ENCODE measurements at places on chromosomes 5 and 9.

GRCh38 chr5:76289692-76290091 is 113.4 kb upstream of the IQGAP2 start:
- no peak for DNase-seq

DNA sequence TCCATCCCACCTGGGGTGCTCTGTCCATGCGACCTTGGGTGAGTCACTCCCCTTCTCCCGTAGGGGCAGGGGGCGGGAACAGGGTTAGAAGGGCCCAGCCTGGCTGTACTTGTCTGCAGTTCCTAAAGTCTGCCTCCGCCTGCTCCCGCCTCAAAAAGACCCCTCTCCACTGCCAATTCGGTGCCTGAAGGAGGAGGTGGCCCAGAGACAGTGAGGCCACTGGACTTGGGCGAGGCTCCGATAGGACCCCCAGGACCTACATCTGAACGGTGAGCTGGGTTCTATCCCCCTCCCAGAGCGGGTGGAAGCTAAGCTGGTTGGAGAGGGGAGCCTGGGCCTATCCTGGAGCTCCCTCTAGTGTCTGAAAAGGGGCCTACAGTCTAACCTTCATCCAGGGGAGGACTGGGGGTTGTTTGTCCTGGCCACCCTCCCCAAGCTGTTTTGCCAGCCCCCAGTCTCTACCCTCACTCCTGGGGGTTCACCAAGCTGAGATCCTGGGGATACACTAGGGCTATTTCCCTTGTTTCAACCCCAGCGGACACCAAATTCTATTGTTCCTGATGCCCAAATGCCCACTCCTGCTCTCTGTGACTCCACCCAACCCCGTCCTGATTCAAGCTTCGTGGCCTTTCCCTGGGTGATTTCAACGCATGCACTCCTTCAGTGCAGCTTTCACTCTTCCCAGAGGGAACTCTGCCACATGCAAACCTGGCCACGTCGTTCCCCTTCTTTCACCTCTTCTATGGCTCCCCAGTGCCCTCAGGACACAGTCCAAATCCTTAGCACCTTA is 6.1 kb upstream of the CRB2 start:
- DNase-seq = peak; percentile 21

- DNase-seq = no peak
These were observed 53.1 kb downstream of the PDCD1LG2 start for GRCh38 chr9:5563417-5563815.

DNA sequence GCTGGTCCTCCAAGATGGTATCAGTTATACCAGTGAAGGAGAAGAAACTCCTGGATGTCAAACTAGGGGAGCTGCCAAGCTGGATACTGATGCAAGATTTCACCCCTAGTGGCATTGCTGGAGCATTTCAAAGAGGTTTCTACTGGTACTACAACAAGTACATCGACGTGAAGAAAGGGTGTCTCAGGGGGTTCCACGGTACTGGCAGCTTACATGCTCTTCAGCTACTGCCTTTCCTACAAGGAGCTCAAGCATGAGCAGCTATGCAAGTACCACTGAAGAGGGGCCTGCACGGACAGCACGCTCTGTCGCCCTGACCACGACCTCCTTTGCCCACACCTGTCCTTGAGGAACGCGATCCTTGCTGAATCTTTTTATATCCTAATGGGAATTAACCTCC is 19.5 kb downstream of the ACTL7B start:
- no peak for DNase-seq

DNA sequence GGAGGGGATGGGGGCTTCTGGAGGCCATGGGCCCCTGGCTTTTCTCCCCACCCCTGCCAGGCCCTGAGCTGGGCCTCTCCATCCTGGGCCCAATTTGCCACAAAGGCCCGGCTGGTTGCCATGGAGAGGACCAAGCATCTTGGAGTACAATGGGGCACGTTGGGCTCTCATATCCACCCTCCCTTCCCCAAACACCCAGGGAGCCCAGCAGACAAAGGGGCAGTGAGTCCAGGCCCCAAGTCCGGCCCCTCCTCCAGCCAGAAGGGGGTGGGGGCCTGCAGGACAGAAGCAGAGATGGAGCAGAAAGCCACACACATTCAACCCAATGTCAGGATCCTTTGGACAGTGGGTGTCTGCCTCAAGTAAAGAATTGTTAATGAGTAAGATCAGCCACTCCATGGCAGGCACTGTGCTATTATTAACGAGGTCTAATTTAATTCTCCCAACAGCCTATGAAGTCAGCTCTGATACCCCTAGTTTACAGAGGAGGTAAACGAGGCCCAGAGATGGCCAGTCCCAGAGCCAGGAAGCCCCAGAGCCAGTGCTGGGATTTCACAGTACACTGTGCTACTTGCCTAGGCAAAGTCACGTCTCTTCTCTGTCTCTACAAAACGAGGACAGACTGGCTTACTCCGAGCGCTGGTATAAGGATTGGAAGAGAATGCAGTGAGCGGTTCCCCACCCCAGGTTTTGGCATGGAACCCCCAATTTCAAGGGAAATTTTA is 2.3 kb downstream of the CRB2 start:
- no peak for DNase-seq

GRCh38 chr5:89270901-89271300 is 387.9 kb upstream of the MEF2C start:
- no peak for DNase-seq

GRCh38 chr9:108057421-108058134 is 568.0 kb upstream of the KLF4 start:
- DNase-seq = no peak

DNA sequence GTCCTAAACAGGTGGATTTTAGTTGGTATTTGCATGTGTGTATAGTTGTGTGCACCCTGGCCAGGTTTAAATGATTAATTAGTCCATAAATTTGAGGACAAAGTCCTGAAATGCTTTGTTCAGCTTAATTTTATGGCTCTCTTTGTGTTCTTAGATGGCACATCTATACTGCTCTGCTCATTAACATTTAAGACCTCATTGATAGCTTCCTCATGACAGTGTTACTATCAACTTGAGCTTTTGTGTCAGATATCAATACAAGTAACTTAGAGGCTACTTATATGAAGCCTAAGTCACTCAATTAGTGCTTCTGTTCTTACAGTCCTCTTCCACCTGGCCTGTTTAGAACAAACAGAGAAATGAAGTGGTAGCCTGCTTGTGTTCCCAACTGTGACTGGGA is 240.9 kb downstream of the TRPM3 start:
- no peak for DNase-seq

- no peak for DNase-seq
These were observed 137.1 kb downstream of the GABRB2 start for GRCh38 chr5:161409471-161409870.

DNA sequence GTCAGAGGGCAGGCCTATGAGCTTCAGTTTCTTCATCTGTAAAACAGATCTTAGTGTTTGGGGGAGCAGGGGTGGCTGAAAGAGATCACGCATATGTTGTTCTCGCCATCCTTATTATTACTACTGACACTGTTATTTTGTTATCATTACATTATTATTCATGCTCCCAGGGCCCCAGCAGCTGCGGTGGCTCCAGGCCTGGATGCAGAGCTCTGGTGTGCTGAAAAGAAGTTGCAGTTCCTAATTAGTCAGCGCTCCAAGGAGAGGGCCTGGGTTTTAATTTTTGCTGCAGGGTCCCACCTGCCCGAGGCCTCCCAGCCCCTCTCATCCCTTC is 19.5 kb downstream of the CXXC5 start:
- DNase-seq = no peak

DNA sequence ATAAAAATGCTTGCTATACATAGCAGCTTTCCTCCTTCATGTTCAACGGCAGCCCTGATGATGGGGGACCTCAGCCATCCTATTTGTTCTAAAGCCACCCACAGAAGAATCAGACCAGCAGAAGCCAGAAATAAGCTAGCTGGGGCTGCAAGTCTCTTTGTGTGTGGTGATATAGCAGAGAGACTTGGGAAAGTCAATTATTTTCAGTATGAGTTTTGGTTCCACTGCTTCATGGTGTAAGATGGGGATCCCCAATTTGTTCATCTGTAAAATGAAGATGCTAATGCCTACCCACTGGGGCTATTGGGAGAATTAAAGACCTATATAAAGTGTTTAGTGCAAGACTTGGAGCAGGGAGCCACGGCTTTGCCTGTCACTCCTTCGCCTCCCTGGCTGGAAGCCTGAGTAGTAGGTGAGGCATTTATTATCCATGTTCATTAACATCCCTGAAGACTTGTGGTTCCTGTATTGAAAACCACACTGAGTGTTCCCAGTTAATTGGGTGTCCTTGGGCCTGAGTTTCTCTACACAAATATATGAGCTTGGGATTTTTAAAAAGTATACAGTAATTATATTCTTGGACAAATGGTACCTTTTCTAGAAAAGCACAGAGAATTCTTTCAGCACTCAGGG is 210.1 kb upstream of the SLC24A2 start:
- no peak for DNase-seq

DNA sequence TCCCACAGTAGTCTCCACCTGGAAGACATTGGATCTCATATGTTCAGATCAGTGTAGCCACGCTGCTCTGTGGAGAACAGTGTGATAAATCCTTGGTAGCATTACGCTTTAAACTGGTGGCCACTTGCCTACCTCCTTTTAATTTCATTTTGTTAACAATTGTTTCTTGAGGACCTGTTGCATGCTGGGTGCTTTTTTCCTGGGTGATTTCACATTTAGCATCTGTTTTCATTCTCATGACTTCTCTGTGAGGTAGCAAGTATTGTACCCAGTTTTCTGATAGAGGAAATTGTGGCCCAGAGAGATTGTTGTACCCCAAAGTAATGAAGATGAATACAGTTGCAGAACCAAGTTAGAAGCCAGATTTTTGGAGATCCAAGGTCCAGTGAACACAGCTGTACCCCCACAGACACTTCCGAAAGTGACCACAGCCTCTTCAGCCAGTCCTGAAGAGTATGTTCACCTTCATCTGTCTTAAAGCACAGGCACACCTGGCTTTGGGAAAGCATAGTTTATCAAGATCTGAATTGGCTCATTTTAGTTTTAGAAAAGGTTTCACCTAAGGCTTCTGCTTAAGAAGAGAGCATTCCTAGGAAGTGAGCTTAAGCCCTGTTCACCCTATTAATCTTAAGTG is 75.2 kb downstream of the F2RL2 start:
- no peak for DNase-seq

- DNase-seq = no peak
These were observed 54.4 kb upstream of the CTSL start for GRCh38 chr9:87671478-87671877.

GRCh38 chr5:1054799-1055775 is 46.5 kb downstream of the NKD2 start:
- no peak for DNase-seq

DNA sequence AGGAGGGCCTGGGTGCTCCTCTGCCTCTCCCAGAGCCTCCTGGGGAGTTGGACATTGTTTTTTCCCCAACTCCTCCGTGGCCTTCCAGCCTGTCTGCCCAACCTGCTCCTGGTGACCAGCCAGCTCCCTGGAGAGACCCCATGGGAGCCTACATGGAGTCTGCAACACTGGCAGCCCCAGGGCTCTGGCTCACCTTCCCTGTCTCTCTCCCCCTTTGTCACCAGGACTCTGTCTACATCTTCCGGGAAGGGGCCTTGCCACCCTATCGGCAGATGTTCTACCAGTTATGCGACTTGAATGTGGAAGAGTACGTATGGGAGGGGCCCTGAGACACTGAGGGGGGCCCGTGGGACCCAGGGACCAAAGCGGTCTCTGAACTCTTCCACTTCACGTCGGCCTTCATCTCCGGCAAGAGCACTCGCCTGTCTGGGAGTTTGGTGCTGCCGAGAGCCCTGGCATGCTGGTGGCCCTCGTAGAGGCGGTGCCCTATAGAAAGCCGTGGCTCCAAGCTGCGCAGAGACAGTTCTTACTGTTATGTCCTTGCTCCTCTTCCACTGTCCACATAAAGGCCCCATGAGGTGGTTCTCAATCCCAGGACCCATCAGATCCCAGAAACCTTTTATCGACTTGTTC is 5.9 kb upstream of the CEL start:
- no peak for DNase-seq

DNA sequence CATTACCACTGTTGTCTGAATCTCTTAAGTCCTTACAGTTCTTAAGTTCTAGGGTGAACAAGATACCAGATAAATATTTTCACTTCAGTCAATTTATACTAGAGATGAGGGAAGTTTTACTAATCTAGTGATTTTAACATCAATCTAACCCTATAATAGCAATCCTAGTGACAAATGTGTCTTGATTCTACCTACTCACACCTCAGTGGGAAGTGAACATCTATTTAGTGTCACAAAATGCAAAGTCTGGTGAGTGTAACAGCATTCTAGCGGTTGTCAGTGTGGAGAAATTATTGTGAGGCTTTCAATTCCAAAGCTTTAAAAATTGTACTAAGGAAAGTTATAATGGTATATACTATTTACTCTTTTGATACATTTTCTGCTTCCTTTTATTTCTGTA is 225.8 kb upstream of the CYLC2 start:
- no peak for DNase-seq

DNA sequence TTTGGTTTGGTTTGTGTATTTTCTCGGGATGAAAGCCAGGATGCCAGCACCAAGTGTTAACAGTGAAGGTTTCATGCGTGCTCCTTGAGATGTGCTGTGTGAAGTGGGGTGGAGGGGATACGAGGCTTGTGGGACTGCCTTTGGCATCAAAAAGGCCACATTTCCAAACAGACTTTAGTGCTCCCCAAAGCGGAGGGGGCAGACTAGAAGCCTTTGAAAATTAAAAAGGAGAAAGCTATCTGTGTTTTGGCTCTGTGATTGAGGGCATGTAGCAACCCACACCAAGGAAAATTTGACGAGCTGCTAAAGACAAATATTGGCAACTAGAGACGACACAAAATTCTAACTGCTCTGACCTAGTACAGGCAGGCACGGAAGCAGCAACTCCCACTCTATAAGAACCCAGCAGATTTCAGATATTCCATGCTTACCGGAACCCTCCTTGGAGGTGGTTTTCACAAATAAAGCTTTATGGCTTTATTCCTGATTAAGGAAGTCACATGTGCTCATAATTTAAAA is 154.5 kb downstream of the ARSB start:
- no peak for DNase-seq

GRCh38 chr5:67287510-67288268 is 91.1 kb upstream of the CD180 start:
- DNase-seq = no peak

- no peak for DNase-seq
These were observed 52.7 kb downstream of the DAPK1 start for GRCh38 chr9:87550253-87550954.

GRCh38 chr9:83062651-83063527 is at the start of gene RASEF:
Gene RASEF, minus strand, starts transcription at chr9:83063142. Its CDS starts 275 bp downstream, at chr9:83062867.
- no peak for DNase-seq

DNA sequence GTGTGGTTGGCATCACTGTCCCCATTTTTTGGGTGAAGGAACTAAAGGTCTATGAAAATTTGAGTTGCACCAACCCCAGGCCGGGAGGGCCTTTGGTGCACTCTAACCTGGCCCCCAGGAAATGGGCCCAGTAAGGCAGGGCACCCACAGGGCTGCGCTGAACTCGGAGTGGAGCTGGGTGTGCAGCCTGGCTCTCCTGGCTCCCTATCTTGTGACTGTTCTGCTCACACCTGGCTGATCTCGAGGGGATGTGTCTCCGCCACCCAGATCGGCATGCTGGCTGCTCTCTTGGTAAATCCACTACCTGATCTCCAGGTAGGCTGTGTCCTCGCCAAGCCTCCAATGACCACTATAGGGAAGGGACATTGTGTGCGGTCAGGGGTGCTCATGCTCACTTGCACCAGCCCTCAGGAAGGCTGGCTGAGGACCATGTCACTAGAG is 259.8 kb downstream of the NSG2 start:
- DNase-seq = no peak
